Fibroblast of skin of right biceps (primary cell): ENCODE measurements at places on chromosomes 12 and 14.

- DNase-seq = no peak
These were observed 50.7 kb downstream of the SENP1 start for GRCh38 chr12:48054955-48055821.

DNA sequence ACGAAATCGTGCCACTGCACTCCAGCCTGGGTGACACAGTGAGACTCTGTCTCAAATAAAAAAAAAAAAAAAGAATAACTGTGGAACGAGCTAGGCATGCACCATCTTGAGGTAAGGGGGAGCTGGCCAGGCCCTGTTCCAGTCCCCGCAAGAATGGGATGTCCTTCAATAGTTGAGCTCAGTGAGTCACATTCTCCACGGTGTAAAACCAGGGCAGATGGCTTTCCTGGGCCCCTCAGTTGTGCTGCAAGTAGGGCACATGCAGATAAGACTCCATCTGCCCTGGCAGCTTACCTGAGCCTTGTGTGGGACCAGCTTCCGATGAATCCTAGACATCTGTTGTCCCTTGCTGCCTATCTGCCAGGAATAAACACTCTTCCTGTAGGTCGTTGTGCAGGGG, 312.1 kb downstream of the VRK1 start:
- no peak for DNase-seq

DNA sequence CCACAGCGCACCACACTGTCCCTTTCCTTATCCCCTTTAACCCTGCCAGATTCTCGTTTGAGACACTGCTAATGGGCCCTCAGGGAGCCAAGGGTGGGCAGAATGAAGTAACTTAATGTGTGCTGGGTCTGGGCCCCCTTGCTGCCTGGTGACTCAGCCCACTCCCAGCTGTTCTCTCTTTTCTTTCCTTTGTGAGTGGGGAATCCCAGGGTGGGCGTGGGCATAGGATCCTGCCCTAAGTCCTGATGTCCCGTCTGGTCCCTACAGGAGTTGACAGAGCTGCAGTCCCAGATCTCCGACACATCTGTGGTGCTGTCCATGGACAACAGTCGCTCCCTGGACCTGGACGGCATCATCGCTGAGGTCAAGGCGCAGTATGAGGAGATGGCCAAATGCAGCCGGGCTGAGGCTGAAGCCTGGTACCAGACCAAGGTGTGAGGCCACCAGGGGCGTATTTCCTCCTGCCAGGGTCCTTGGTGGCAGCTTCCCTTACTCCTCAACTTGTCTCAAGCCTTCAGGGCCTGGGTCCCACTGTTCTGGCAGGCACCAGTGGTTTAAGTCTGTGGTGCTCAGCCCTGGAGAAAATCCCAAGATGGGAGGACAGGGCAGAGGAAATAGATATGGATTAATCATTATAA, 8.3 kb downstream of the KRT7 start:
- DNase-seq = no peak

GRCh38 chr12:110338754-110339153, 57.7 kb downstream of the ATP2A2 start:
- DNase-seq = peak; percentile 22

- no peak for DNase-seq
These were observed 56.3 kb downstream of the SLC4A8 start for GRCh38 chr12:51480978-51481377.

DNA sequence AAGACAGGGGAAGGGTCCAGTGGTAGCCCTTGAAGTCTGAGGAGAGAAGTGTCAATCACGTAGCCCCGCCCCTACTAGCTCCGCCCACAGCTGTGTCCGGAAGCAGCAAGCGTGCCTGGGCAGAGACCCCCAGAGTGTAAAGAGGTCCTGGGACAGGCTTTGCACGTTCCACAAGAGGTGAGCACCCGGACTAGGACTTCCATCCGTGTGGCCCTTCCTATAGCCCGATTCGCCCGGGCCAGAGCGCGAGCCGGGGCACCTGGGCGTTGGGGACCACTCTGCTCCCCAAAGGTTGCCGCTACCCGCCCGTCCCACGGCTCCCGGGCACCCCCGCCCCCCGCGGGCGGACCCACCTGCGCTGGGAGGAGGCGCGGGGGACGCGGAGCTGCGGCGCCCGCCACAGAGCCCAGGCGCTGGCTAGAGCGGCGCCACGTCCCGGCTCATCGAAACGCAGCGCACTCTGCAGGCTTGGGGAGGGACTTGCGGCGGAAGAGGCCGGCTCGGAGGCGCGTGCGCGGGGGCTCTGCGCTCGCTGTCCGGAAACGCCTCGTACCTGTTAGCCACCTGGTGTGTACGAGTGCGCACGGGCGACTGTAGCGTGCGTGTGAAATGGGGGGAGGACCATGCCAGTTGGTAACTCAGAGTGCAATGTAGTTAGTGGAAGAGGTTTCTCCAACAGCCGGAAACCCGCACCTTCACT, at the start of gene RABGGTA:
Gene RABGGTA, minus strand, starts transcription at position 464 of the 700 bp plus-strand sequence. CDS start 482 bp downstream, outside the sequence.
- DNase-seq = peak; percentile 88

DNA sequence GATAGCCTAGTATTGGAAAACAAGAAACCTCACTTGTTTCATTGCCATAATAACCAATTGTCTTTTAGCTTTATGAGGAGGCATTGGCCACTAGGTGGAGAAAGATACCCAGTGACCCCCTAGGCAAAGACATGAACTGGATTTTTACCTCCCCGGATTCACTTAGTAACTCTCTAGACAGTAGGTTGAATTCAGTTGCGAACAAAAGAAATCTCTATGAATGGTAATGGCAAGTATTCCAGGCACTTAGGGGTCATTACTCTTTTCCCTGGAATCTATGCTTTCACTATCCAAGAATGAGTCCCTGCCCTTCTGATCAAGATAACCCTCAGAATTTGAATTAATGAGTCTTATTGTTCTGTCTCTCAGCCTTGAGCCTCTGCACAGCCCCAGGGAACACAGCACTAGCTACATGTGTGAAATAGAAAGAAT, 29.5 kb upstream of the RHOJ start:
- peak; percentile 75 for DNase-seq

DNA sequence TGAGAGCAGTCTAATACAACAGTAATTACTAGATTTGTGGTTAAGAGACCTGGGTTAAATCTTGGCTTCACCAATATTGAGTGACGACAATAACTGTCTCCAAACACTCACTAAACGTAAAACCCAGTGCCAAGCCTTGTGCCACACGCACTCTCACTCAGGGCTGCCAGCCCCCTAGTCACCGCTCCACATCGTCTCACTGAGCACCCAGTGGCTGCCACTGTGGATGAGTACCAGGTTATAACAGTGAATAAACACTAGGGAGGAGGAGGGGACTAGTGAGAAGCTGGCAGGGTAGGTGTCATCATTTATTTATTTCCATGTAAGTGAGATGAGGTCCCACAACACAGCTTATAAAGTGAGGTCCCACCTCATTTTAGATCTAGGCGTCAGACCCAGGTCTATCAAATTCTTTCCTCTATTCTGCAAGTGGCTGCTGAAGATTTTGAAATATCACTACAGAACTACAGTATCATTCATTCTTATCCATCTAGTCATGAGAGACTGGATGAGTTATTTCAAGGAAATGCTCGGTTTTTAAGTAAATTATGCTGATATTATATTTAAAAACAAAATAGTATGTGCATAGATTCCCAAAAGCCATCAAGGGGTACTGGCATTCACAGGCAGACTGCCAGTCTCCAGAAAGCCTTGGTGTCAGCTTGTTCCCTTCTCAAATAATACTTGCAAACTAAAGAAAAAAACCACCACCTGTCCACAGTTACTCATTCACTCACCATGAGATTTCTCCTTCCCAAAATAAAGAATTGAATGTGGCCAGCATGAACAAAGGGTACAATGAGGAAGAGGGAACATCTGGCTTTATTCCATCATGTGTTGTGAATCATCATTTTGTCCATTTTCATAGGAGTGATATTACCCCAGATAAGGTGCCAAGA, 84.0 kb downstream of the PTPN21 start:
- peak; percentile 32 for DNase-seq

GRCh38 chr12:94712815-94713515, 62.6 kb upstream of the TMCC3 start:
- no peak for DNase-seq

DNA sequence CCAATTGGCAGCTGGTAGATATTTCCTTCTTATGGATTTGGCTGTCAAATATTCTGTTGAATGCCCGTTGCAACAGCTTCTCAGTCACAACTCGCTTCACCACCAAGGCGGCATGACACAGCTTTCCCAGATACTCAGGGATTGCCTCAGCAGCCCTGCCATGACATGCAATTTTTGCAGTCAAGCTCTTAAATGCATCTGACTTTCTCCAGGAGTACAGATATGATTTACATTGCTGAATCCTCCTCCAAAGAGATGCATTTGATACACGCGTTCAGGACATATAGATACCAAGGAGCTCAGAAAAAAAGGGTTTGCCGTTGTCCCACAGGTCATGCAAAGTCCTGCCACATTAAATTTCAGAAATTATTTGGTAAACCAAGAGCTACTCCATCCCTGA, 6.5 kb downstream of the KRT5 start:
- no peak for DNase-seq

- no peak for DNase-seq
These were observed 69.5 kb upstream of the LMO3 start for GRCh38 chr12:16675438-16675837.

DNA sequence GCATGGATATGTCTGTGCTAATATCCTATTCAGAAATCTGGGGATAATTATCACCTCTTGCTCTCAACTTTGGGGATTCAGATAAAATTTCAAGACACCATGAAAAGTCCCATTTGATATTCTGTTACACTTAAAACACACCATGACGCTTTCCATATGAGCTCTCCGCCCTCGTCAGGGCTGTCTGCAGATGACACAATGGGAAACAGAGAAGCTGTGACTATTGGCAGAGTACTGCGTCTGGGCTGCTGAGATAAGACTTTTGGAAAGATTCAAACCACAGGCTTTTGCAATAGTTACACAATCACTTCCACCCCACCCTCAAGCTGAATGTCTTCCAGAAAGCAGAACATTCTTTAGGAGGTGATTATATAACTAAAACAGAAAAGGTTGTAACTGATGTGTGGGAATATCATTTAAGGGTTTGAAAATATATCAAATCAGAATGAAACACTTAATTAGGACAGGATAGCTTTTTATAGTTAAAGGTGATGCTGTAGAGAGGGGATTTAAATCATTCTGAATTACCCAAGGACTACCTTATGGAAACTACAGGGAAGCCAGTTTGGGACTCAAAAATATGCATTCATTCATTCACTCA, 75.3 kb upstream of the TMPO start:
- DNase-seq = peak; percentile 96

DNA sequence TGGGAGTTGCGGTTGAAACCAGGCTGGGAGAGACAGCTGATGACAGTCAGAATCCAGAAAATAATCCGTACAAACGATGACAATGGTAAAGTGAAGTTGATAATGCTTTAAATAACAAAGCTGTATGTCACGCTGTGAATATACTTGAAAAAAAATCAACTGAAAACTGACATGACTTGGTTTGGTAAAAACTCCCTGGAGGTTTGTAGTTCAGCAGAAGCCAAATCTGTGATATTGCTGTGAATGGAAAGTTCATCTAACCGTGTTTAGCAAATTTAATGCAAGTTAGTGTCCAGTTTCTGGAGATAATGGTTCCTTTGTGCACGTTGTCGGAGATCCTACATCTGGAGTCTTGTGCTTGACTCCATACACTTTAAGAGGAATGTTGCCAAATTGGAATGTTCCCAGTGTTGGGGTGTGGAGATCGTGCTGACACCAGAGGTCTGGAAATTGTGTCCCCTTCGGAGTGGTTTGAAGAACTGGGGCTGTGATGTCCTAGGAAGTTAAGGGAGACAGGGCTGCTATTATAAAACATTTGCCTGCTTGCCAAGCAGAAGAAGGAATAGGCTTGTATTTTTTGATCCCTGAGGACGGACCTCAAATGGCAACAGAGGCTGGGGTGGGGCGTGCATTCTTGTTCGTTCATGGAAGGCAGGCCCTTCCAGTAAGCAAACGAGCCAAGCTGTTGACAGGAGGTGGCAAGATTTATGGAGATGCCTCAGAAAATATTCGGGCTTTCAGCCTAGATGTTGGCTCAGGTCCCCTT, 30.6 kb downstream of the PPFIBP1 start:
- peak; percentile 79 for DNase-seq

- DNase-seq = peak; percentile 22
These were observed 357.1 kb upstream of the MGAT4C start for GRCh38 chr12:86613311-86613710.

GRCh38 chr12:116881325-116881876, at the start of gene HRK:
Gene HRK (minus strand): TSS chr12:116881441. CDS start chr12:116881307, 134 bp downstream.
- no peak for DNase-seq

DNA sequence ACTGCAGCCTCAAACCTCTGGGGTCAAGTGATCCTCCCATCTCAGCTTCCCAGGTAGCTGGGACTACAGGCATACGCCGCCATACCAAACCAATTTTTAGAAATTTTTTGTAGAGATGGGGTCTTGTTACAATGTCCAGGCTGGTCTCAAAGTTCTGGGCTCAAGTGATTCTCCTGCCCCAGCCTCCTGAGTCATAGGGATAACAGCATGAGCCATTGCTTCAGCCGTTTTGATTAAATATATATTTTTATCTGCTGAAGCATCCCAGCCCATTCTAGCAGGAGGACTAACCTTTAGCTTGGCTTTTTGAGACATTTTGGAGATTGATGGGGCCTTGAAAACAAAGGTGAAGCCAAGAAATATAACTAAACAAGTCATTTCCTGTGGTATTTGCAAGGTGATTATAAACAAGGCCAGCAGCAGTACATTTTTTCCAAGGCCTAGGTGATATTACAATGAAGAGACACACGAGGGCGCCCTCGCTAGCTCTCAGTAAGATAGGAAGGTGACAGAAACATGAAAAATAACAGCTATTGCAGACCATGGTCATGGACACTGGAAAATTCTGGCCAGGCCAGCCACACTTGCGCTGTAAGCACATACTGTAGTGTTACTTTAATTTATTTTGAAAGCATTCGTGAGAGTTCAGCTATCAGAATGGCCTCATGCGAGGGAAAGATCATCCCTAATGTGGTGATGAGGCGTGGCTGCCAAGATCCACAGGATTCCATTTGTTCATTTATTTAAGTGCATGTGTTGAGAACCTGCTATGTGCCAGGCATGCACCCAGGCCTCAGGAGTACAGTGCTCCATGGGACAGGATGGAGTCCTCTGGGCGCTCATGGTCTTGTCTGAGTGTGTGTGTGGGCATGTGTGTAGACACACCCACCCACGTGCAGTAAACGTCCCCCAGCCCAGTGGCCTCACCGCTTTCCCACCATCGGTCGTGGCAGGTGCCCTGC, 63.5 kb downstream of the DGLUCY start:
- DNase-seq = peak; percentile 62

DNA sequence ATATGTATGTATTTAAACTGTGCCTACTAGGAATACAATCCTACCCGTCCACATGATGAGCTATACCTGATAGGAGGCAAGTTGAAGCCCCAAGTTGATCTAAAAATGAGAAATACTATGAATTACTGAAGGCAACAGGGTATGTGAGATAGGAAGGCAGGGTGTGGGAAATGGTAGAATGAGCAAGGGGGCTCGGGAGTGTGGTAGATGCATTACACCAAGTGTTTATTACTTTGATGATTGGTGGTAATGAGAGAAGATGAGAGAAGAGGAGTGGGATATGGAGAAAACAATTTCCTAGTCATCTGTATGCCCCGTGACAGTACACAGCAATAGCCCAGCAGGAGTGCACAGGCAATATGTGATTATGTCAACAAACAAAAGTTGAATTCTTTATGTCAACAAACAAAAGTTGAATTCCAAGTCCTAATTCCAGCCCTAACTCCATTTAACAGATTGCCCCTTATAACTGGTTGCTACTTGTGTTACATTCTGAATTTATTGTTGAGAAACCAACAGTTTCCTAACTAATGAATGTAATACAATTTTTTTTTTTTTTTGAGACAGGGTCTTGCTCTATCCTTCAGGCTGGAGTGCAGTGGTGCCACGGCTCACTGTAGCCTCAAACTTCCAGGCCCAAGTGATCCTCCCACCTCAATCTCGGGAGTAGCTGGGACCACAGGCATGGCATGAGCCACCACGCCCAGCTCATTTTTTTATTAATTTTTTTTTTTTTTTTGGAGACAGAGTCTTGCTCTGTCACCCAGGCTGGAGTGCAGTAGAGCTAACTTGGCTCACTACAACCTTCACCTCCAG, 2.5 kb downstream of the LPCAT3 start:
- no peak for DNase-seq
